ENCODE measurements at places on chromosomes 3 and 15.

DNA sequence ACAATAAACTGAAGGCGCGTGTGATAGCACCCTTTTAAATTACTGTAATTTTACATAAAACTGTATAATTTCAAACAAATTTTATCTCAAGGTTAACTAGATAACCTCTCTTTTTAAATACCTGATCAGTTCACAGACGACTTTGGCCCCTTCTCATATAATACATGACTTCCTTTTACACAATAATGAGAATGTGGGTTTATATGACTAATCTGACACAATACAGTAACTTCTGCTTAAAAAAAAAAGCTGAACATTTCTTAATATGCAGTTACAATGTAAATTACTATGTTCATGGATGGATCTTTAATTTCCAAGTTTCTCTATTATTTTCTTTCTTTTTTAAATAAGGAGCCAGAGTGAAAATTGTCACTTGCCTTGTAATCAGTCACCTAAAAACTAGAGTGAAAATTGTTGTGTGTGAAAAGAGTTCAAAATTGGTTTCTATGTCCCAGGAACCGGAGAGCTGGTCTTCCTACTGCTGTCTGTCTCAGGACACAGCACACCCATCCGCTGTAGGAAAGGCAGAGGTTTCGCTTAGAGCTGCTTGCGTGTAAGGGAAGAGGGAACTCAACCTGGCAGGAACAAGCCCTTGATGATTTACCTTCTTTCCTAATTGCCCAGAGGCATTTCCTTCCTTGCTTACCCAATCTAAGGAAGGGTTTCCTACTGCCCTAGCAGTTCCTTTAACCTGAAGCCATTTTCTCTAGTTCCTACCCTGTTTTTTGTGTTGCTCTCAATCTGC lies 33.3 kb downstream of the PLD1 start:
- peaks cover 13% of the 10 kb centered on the region for H3K4me1 ChIP-seq
- H3K27me3 ChIP-seq = no peaks in the 10 kb centered on the region
- H3K36me3 ChIP-seq = no peaks in the 10 kb centered on the region
- no peak overlapping the region for H3K4me3 ChIP-seq
- H3K27ac ChIP-seq = peak overlapping the region; percentile 38

DNA sequence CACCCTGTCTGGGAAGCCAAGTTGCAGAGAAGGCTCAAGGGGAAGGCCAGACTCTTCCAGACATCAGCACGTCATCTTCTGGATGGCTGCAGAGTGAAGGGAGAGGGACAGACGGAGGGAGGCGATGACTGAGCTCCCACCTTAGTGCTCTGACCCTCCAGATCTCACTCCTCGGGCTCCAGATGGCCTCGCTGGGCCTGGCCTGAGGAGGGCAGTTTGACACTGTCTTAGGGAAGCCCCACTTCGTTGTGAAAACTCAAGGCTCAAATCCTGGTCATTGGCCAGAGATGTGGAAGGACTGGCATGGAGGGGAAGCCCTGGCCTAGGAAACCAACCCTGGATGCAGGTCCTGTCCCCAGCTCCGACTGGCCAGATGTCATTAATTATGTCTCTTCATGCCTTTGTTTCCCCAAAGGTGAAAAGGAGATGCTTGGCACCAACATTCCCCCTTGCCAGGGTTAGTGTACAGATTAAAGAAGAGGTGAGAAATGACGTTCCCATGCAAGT lies 70.4 kb downstream of the ADCY5 start:
- no peaks in the 10 kb centered on the region for H3K36me3 ChIP-seq
- no peaks in the 10 kb centered on the region for H3K27me3 ChIP-seq
- no peak overlapping the region for H3K4me3 ChIP-seq
- no peak overlapping the region for H3K27ac ChIP-seq
- H3K4me1 ChIP-seq = peaks cover 6% of the 10 kb centered on the region
- DNase-seq = no peak

DNA sequence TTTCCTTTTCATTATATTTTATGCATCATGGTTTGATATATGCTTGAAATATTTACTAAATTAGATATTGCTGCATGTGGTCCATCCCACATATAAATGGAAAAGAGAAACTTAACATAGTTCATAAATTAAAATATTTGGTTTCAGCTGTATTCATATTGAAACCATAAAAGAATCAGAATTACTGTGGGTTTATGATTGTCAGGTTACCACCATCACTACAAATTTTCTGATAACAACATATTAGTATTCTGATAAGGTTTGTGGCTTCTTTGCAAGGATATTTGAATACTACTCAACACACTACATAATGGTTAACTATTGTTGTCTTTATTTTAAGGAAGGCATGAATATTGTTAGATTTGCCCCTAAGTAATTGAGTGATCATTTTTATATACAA lies 235.5 kb downstream of the UBE2E2 start:
- H3K27me3 ChIP-seq = no peaks in the 10 kb centered on the region
- no peak overlapping the region for H3K27ac ChIP-seq
- no peak for DNase-seq
- no peak overlapping the region for H3K4me3 ChIP-seq
- peaks cover 15% of the 10 kb centered on the region for H3K4me1 ChIP-seq
- no peaks in the 10 kb centered on the region for H3K36me3 ChIP-seq

DNA sequence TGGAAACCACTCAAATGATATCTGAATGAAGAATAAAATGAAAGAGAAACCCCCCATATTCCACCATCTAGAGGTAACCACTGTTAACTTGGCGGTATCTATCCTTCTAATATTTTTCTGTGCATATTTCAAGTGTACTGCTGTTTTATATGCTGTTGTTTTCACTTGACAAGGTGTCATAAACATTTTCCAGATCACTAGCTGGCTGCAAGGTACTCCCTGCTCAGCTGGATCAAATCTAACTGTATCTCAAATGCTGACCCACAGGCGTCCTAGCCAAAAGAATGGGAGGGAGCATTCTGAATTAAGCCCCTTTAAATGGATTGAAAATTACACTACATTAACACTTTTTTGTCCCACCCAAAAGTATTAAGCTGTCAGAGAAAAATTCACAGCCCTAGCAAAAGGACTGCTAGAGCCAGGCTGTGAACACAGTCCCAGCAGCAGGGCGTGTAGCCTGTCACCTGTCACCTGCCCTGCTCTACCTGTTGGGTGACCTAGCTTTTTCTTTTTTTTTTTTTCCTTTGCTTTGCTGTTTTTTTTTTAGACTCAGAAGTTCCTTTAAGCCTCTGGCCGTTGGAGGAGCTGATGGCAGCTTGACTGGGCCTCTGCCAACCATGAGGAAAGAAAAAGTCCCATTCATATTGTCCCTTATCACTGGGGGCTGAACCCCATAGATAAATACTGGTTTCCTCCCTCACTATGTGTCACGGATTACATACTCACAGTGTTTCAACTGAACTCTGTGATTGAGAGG lies 93.7 kb upstream of the TSC22D2 start:
- no peak for DNase-seq
- no peak overlapping the region for H3K4me3 ChIP-seq
- peaks cover 20% of the 10 kb centered on the region for H3K4me1 ChIP-seq
- no peaks in the 10 kb centered on the region for H3K27me3 ChIP-seq

DNA sequence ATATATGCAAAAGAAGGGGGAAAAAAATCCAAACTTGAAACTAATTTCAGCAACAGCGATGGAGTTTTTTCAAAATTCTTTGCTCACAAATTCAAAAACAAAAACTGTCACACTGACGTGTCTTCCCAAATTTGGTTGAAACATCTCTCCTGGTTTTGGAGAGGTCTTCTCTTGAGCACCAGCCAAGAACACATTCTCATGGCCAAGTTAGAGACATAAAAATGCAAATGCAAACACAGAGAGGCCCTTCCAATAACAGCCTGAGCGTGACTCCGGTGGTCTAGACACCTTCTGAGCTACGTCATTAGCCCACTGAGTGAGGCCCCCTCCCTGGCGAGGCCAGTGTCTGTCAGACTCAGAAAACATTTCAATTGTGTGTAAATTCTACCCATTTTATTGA lies 436.0 kb upstream of the PROK2 start:
- no peak overlapping the region for H3K4me3 ChIP-seq
- no peaks in the 10 kb centered on the region for H3K27me3 ChIP-seq
- DNase-seq = no peak
- no peak overlapping the region for H3K27ac ChIP-seq

- H3K36me3 ChIP-seq = no peaks in the 10 kb centered on the region
- H3K4me3 ChIP-seq = no peak overlapping the region
- no peak overlapping the region for H3K27ac ChIP-seq
Measured at GRCh38 chr15:59537403-59537802, 74.2 kb upstream of the GCNT3 start.

- no peaks in the 10 kb centered on the region for H3K27me3 ChIP-seq
- H3K4me3 ChIP-seq = no peak overlapping the region
- peaks cover 26% of the 10 kb centered on the region for H3K4me1 ChIP-seq
- H3K27ac ChIP-seq = peak overlapping the region; percentile 85
- peak; percentile 12 for DNase-seq
- no peaks in the 10 kb centered on the region for H3K36me3 ChIP-seq
Measured at GRCh38 chr3:162597226-162597625, 1100.6 kb downstream of the OTOL1 start.

DNA sequence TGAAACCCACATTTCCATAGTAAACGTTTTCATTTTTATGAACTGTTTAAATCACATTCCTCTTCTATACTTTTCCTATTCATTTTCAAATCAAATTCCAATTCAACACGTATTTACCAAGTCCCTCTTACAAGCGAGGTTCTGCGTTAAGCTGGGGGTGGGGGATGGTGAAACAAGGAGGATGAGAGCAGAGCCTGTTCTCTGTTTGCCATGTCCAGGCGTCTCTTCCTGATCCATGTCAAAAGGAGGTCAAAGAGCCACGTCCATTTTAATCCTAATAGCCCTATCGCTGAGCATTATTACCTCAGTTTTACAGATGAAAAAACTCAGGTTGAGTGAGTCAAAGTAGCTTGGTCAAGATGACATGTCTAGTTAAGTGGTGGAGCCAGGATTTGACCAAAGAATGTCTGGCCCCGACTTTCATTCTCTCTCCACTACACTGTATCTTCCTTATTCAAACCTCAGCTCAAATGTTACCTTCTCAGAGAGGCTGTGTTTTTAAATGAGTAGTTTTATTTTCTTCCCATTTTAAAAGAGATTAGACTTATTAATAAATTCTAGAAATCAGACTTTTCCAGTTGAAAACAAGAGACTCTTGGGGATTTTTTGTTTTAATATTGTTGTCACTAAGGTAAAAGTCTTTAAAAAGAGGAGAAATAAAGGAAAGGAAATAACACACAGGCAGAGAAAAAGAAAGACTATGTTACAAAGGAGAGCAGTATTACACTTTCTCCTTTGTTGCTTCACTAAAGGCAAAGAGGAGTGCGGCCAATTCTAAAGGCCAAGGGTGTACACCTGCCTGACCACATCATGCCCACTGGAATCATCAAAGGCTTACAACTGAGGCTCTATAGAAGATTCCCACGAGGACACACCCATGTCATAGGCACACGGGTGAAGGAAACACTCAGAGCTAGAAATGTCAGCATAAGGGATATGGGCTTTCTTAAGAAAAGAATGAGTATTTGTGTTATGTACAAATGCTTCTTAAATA lies 42.4 kb downstream of the MYO5A start:
- H3K4me1 ChIP-seq = no peaks in the 10 kb centered on the region
- H3K27ac ChIP-seq = no peak overlapping the region
- H3K36me3 ChIP-seq = no peaks in the 10 kb centered on the region
- no peak for DNase-seq
- H3K27me3 ChIP-seq = no peaks in the 10 kb centered on the region
- H3K4me3 ChIP-seq = no peak overlapping the region

DNA sequence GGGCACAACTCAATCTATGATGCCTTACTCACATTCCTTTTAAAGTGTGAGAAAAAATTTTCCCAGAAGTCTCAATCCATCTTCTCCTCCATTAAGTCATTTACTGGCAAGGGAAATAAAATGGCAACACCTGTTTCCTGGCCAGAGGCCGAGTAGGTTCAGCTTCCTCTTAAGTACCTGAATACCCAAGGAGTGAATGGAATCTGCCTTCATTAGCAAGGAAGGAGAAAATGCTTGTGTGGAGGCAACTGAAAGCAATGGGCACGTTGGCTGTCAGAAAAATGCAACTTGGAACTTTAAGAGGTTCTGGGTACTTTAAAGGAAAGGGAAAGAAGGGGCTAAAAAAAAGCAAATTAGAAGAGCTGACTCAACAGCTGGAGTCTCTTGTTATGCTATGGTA lies 423.6 kb upstream of the ARL6 start:
- H3K27me3 ChIP-seq = no peaks in the 10 kb centered on the region
- H3K4me3 ChIP-seq = no peak overlapping the region
- H3K27ac ChIP-seq = no peak overlapping the region
- no peaks in the 10 kb centered on the region for H3K36me3 ChIP-seq
- no peak for DNase-seq

- H3K4me1 ChIP-seq = no peaks in the 10 kb centered on the region
- H3K27ac ChIP-seq = no peak overlapping the region
- H3K4me3 ChIP-seq = no peak overlapping the region
- peak; percentile 55 for DNase-seq
- peaks cover 3% of the 10 kb centered on the region for H3K27me3 ChIP-seq
- H3K36me3 ChIP-seq = no peaks in the 10 kb centered on the region
Measured at GRCh38 chr3:14537590-14538450, 2.3 kb downstream of the GRIP2 start.

DNA sequence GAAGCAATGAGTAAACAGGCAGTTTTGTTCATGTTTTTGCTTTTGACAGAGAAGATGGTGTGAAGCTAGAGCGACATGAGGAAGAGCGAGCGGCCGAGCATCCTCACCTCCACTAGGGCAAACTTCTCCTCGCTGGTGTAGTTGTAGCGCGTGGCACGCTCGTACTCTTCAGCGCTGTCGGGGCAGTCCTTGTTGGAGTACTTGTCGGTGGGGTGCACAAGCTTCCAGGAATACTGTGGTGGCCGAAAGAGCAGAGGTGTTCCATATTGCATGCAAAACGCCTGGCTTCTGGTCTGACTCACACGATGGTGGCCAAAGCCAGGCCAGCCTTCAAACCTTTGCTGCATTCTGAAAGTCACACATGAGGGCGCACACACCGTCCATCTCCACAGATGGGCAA lies 54.3 kb downstream of the CYFIP1 start:
- H3K36me3 ChIP-seq = no peaks in the 10 kb centered on the region
- H3K4me1 ChIP-seq = no peaks in the 10 kb centered on the region
- no peaks in the 10 kb centered on the region for H3K27me3 ChIP-seq
- no peak overlapping the region for H3K27ac ChIP-seq
- DNase-seq = no peak

GRCh38 chr3:28949580-28949979 lies 331.3 kb upstream of the RBMS3 start:
- H3K27me3 ChIP-seq = no peaks in the 10 kb centered on the region
- no peak overlapping the region for H3K27ac ChIP-seq
- no peak overlapping the region for H3K4me3 ChIP-seq
- H3K4me1 ChIP-seq = 0 out of 2 replicates have a peak, but pooled peaks cover 3% of the 10 kb centered on the region

DNA sequence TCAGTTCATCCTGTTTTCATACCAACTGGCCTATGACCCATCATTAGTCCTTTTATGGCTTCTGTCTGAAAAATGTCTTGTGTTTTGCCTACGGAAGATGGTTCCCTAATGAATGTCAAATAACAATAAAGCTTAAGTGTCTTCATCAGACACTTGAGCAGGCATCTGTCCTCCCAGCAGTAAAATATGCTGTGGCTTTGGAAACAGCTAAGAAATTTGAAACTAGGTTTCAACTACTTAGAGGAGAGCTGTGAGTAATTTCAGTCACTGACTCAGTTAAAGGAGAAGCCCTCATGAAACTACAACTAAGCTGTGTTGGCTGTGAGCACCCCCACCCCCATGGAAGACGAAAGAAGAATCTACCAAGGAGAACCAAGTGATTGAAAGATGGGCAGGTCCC lies 409.4 kb upstream of the PPP2R3A start:
- no peak overlapping the region for H3K4me3 ChIP-seq
- H3K27ac ChIP-seq = no peak overlapping the region
- no peak for DNase-seq
- H3K27me3 ChIP-seq = peaks cover 6% of the 10 kb centered on the region
- H3K4me1 ChIP-seq = no peaks in the 10 kb centered on the region

GRCh38 chr15:71011503-71012155 lies 103.6 kb upstream of the THSD4 start:
- H3K27me3 ChIP-seq = no peaks in the 10 kb centered on the region
- H3K4me1 ChIP-seq = no peaks in the 10 kb centered on the region
- H3K27ac ChIP-seq = no peak overlapping the region
- DNase-seq = peak; percentile 20
